Tibial nerve (tissue), 4 donors: ENCODE measurements at places on chromosomes 12 and 14. TPM values are rescaled to one million over a fixed set of nuclear protein-coding genes. Genes with fewer than 3 reads are reported as not detected.

- no peaks in the 10 kb centered on the region for H3K27me3 ChIP-seq
- H3K4me3 ChIP-seq, result peak overlapping the region; percentile 27
- H3K36me3 ChIP-seq, result no peaks in the 10 kb centered on the region
- no peak overlapping the region for H3K27ac ChIP-seq
- DNase-seq, result peak; percentile 43
Measured at GRCh38 chr12:130818635-130819576, 20.1 kb downstream of the STX2 start.

DNA sequence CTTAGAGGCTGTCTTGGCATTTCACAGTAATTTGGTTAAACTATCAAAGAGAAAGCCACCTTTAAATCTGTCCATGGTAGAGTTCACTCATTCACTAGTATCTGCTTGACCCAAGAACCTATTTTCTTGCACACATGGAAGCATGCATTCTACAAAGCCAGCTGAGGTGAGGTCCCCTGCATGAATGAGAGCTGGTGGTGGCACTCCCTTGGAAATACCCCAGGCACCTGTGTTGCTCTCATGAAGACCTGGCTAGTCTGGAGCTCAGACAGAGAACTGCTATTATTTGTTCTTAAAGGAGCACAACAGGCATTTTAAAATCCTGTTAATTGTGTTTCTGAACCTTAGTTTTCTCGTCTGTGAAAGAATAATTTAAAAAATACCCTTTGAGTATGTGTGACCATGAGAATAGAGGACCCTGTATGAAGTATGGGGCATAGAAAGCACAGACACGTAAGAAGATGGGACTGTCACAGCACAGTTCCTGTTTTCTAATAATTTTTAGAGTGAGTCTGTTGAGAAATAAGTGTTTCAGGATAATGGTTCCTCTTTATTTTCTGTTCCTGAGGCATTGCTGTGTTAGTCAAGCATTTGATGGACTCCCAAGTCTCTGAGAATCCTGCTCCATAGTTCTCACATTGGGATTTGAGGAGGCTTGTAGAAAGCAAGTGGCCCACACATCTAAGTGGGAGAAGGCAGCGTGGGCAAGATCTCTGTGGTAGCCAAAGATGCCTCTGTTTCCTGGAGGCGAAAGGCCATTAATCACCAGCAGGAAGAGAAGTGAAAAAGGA, 10.9 kb downstream of the RGS6 start:
- H3K36me3 ChIP-seq, result no peaks in the 10 kb centered on the region
- H3K4me1 ChIP-seq, result no peaks in the 10 kb centered on the region
- H3K27me3 ChIP-seq, result no peaks in the 10 kb centered on the region
- H3K27ac ChIP-seq, result no peak overlapping the region
- H3K4me3 ChIP-seq, result no peak overlapping the region

GRCh38 chr14:31440280-31440679, 17.0 kb downstream of the DTD2 start:
- H3K27me3 ChIP-seq, result no peaks in the 10 kb centered on the region
- H3K36me3 ChIP-seq, result no peaks in the 10 kb centered on the region
- H3K4me1 ChIP-seq, result no peaks in the 10 kb centered on the region
- H3K4me3 ChIP-seq, result no peak overlapping the region

- DNase-seq, result no peak
- no peak overlapping the region for H3K4me3 ChIP-seq
- H3K27me3 ChIP-seq, result no peaks in the 10 kb centered on the region
- peaks cover 45% of the 10 kb centered on the region for H3K4me1 ChIP-seq
Measured at GRCh38 chr12:124365726-124366430, 71.0 kb downstream of the RFLNA start.

- no peak overlapping the region for H3K4me3 ChIP-seq
- H3K27me3 ChIP-seq, result no peaks in the 10 kb centered on the region
- no peak for DNase-seq
- no peak overlapping the region for H3K27ac ChIP-seq
Measured at GRCh38 chr12:13027032-13027431, 17.1 kb upstream of the FAM234B start.

DNA sequence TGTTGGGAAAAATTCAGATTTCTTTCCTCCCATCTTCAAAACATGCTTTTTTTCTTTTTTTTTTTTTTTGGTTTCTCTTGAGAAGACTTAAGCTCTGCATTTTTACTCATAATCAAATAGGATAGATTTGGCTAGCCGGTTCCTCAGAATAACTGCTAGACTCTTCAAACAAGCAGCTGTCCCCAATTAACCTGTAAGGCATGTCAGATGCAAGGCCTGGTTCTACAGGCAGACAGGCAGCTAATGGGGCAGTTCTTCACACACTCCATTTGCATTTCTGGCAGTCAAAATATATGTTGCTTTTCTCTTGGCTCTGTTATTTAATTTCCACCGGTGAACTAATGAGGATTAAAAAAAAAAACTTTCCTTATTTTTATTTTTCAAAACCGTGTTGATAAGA, 228.0 kb upstream of the ATP2B1 start:
- H3K27me3 ChIP-seq, result no peaks in the 10 kb centered on the region
- no peaks in the 10 kb centered on the region for H3K36me3 ChIP-seq
- H3K27ac ChIP-seq, result no peak overlapping the region
- no peak overlapping the region for H3K4me3 ChIP-seq
- no peaks in the 10 kb centered on the region for H3K4me1 ChIP-seq

SMCO2 gene
- total RNA-seq, result not detected
